Stimulated activated CD8-positive, alpha-beta memory T cell treated with anti-CD3 and anti-CD28 coated beads, Interleukin-7, amount 100 ng/mL, for 48 hours (primary cell): ENCODE measurements at places on chromosomes 3 and 15.

- DNase-seq = no peak
Observed at GRCh38 chr3:50418850-50419249, 59.5 kb upstream of the TMEM115 start.

- DNase-seq = no peak
Observed at GRCh38 chr3:141764986-141765385, 1.8 kb downstream of the GRK7 start.

GRCh38 chr15:76058714-76059319 is 968 bp upstream of the TMEM266 start:
- DNase-seq = peak; percentile 22

GRCh38 chr3:100008081-100008698 is 106.1 kb downstream of the FILIP1L start:
- no peak for DNase-seq

DNA sequence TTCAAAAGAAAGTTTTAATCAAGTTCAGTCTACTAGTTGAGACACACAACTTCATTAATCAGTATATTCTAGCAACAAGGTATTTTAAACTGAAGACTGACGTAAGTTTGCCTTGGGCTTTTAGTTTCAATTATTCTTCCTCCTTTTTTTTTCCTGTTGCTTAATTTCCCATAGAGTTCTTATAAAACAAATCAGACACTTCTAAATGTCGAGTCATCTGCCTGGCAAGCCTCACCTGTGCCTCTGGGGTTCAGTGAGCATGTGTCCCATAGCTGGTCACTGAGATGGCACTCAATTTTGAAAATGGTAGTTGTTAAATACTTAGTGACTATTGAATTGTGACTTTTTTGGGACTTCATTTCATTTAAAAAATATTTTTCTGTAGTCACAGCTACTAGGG is 27.4 kb downstream of the NKIRAS1 start:
- no peak for DNase-seq

DNA sequence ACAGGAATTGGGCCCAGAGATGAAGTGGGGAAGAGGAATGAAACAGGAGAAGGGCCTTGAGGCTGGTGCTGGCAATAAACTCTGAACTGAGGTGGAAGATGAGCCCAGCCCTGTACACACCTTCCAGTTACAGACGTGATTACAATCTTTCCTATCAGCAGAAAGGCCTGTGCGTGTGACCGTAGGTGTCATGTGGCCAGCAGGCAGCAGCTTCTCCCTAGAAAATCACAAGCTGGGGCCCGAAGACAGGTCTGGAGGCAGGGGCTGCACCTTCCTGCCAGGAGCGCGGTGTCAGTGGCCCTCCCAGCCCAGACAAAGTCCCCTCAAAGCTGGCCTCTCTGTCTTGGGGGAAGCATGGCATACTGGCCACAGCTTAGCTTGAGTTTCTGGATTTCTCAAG is 16.7 kb upstream of the PIGZ start:
- DNase-seq = no peak

DNA sequence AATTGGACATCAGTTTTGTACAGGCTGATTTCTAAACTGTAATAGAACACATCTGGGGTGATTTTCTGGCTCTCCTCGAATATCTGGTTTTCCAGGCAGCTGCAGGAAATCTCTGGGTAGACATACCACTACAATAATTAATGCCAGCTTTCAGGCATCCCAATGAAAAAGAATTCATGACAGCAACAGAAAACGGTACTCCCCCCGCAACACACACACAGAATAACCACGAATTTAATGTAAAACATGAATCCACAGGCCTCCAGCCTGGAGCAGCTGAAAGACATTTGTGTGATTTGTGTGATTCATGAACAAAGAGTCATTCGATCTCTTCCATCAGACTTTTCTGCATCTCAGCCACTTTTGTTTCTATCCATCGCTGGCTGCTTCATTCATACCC is 262.2 kb downstream of the MAGI1 start:
- no peak for DNase-seq

GRCh38 chr3:189167027-189167766 is 4.6 kb upstream of the TPRG1 start:
- no peak for DNase-seq

- DNase-seq = no peak
Observed at GRCh38 chr3:99866261-99866761, 48.6 kb downstream of the CMSS1 start.

DNA sequence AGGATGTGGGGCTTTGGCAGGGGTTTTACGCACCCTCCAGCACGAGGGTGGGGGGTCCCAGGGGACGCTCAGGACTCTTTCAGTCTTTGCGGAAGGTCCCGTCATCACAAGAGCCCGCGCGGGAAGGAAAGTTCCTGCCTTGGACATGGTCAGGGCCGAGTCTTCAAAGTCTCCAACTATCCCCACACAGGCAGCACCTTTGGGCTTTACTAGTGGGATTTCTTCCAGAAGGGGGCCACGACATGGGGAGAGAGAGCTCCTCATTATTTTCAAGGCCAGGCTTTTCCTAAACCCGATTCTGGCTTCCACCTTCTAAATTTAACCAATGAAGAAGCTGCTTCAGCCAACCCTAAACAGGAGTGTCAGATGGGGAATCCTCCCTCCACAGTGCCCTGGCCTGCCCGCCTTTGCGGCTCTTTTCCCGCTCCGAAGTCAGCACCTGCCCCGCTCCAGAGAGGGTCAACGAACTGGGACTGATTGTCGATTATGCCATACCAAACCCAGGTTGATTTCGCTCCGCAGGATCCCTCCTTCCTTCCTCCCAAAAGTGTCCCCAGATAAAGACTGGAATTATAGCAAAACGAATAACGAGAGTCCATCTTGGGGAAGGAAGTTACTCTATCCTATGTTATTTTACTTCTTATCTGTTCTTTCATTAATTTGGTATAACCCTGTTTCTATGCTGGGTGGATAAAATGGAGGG is 11.0 kb downstream of the SHOX2 start:
- no peak for DNase-seq

DNA sequence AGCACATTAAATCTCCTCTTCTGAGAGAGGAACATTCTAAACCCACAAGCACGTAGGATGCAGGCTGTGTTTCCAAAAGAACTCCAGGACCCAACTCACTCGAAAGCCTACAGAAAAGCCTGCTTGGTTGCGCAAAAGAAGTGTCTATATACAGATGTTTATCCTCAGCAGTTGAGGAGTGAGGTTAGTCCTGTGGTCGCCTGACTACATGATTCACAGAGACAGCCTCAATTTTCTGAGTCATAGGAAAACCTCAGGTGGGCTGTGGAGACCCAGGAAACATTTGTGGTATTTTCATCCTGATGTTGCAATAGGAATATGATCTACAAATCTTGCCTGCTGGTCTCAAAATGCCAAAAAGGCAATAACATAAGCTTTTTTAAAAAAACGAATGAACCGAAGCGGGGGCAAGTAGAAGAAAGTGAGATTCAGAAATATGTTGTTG is 183.8 kb upstream of the THRB start:
- DNase-seq = peak; percentile 6

DNA sequence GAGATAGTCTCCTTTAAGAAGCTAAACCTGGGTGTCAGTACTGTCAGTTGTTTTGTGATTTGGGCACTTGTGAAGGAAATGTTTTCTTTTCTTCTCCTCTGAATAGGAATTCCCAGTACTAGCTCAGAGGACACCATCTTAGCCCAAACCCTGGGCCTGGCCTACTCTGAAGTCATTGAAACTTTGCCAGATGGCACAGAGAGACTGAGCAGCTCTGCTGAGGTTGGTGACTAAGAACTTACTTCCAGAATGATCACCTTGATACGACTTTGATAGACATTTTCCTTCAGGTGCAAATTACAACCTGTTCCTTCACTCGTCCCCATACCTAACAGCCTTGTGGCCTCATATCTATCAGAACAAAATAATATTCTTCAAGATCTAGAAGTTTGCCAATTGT is 100.2 kb downstream of the LARS2 start:
- DNase-seq = no peak

- no peak for DNase-seq
Observed at GRCh38 chr3:84077479-84077878, 881.3 kb upstream of the CADM2 start.

- DNase-seq = no peak
Observed at GRCh38 chr15:86644339-86644738, 564.7 kb downstream of the AGBL1 start.

GRCh38 chr15:34049112-34049511 is 10.1 kb upstream of the AVEN start:
- no peak for DNase-seq

DNA sequence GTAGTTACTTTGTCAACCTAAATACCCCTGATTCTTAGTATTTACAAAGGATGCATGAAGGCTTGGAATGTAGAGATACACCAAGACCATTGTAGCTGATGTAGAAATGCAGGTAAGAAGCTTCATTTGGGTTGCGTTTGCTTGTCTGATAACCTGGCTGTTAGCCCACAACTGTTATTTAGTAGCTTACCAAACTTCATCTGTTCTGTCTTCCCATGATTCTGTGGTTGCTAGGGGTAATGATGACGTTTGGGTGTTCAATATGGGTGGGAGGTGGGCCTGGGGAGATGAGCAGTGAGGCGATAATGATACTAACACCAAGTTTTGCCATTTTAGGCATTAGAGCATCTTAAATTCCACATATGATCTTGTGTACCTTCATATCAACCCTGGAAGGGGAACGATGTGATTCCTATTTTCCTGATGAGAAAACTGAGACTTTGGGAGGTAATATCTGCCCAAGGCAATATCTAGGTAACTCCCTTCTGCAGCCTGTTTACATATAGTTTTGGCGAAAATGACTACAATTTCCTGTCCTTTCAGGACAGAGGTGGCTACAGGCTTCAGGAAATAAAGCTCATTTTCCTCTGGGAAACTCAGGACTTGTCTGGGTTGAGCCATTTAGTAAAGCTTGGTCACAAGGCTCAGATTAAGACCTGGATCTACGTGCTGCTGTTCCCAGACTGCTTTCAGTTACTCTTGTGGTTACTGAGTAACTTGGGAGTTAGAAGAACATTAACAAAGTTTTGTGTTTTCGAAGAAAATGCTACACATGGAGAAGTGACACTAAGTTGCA is 26.8 kb downstream of the FNDC3B start:
- no peak for DNase-seq

- no peak for DNase-seq
Observed at GRCh38 chr3:21691036-21691435, 60.0 kb downstream of the ZNF385D start.

- DNase-seq = no peak
Observed at GRCh38 chr3:55480911-55481743, 6.0 kb downstream of the WNT5A start.

DNA sequence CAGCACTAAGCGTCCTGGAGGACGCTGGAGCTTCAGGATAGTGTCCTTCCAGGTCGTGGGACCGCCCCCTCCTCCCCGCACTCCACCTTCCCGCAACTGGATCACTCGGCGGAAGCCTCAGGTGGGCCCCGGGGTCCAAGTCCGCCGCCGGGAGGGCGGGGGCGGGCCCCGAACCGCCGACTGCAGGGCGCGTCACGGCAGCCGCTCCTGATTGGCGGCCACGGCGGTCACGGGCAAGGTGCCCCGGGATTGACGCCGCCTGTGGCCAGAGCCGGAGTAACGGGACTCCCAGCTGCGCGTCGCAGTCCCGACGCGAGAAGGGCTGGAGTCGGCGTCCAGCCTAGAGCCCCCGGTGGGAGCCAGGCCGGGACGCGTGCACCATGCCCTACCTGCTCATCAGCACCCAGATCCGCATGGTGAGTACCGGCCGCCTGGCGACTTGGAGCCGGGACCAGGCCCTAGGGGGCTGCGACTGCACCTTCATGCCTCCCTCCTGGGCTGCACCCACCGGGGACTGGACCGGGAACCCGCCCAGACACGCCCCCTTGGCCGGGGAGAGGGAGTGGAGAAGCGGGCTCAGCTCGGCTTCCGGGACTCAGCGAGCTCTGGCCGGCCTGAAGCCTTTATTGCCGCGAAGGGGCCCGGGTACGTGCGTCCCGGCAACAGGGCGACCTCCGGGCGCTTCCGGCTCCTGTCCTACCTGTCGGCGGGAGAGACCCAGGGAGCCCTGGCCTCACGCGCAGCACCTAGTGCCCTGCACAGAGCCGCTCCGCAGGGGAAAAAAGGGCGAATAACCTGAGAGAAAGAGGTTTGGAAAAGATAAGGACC is at the start of gene GCHFR:
TSS of gene GCHFR (plus strand) at position 268 of the 828 bp plus-strand sequence. CDS start at position 381, 113 bp downstream.
- no peak for DNase-seq

GRCh38 chr15:32818758-32819447 is 101.1 kb downstream of the GREM1 start:
- no peak for DNase-seq

DNA sequence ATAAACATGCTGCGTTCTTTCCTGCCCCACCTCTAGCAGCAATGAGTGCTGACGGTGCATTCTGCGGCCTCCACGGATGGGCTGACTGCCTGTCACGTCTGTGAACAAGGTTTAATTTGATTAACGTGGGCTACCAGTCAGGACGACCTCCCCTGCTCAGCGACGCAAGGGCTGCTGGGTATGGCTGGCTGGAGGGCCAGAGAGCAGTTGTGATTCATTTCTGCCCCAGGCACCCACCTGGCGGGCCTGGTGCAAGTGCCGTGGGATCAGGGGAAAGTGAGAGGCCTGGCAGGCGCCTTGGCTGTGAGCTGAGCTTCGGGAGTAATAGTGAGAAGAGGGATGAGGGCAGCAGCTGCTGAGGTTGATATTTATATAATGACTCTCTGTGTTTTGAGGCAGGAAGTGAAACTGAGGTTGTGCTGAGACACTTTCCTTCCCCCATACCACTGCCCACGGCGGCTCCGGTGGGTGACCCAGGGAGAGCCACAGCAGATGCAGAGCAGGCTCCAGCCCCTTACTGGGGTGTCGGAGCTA is 190.4 kb upstream of the BCL6 start:
- DNase-seq = peak; percentile 53
